LNCaP clone FGC (cell line): ENCODE measurements at places on chromosomes 3 and 15.
A peak's percentile ranks its signal among the peaks of the same experiment; 100 is the strongest.

- no peak for DNase-seq
Measured at GRCh38 chr15:71444032-71444810, 328.9 kb downstream of the THSD4 start.

DNA sequence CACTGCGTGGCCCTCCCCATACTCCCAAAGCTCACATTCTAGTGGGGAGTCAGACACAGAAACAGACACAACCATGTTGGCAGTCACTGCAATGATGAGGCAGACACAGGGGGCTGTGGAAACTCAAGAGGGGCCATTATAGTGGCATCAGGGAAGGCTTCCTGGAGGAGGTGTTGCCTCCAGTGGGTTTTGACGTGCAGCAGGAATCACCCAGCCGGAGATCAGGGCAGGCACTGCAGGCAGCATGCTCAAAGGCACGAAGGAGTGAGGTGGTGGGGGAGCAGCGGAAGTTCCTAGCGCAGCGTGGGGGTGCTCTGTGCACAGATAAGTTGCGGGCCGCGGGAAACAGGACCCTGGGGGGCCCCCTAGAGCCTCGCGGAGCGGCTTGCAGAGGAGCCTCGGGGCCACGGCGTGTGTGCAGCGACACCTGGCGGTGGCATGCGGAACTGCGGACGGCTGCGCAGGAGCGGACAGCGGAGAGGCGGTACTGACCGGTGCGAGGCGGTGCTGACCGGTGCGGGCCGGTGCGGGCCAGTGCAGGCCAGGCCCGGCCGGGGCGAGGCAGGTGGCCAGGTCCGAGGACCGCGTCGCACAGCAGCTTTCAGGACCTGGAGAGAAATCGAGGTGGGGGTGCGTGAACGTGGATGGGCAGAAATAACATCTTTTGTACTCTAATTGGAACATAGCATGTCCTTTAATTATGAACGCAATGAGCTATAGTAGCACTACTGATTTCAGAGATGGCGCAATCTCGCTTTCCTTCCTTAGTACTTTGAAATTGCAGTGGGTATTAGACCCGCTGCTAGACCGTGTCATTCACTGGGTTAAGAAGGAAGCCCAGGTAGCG is 101.5 kb downstream of the FBLN2 start:
- no peak for DNase-seq

DNA sequence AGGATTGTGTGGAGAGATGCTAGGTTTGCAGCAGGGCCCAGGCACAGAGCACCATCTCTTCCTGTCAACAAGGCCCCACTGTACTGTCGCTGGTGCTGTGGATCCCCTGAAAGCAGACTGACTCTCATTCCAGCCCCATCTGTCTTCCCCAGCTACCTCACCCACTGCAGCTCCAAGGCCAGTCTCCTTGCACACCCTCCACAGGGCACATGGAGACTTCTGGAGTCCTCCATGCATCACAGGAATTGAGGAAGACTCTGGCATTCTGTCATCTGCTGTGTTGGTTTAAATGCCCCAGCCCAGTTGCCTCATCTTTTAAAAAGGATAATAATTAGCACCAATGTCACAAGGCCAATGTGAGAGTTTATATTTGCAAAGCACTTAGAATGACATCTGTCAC is 301.2 kb downstream of the RPLP1 start:
- no peak for DNase-seq

DNA sequence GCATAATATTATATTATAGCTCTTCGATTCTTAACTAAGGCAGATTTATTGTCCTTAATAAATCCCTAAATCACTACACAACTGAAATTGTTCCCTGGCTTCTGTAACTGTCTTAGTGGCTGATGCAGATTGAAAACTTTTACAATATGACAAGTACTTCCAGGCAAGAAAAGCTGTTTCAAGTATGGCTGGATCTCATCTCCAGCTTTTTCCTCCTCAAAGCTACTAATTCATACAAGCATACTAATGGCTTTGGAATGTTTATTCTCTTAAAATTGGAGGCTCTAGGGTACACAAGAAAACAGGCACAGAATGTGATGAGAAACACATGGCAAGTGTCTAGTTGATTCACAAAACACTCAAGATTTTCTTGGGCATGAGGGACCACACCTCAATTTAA is 351.5 kb upstream of the ICE2 start:
- no peak for DNase-seq

GRCh38 chr3:10683106-10683505 is 132.9 kb upstream of the SLC6A11 start:
- DNase-seq, result no peak

DNA sequence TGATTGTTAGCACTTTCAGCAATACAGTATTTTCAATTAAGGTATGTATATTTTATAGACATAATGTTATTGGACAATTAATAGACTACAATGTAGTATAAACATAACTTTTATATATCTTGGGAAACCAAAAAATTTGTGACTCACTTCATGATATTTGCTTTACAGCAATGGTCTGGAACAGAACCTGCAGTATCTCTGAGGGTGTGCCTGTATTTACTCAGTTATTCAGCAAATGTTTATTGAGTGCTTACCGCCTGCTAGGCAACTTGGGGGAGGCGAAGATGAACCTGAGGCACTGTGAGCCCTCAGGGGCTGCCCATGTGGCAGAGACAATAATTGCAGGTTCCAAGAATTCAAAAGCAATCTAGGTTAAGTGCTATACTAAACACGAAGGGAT is 144.8 kb downstream of the GABRB3 start:
- DNase-seq, result peak; percentile 79

DNA sequence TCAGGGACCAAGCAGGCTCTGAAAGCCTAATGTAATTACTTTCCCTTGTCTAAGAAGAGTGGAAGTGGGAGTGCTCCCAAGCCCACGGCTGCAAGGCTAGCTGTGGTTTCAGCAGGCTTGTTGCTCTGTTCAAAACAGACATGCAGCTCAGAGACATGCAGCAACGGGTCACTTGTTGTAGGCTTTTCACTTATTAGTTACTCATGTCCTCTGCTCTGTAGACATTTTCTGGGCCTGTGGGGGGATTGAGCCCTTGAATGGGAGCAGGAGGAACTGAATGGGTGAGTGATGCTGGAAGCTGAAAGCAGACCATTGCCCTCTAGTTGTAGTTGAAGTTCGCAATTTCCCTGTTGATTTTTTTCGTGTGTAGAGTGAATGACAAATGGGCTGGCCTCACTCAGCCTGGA is 261.9 kb upstream of the NR2E3 start:
- DNase-seq, result no peak

- DNase-seq, result no peak
Measured at GRCh38 chr3:51876186-51876585, 785 bp upstream of the IQCF5 start.

GRCh38 chr15:85456798-85457197 is 76.4 kb downstream of the AKAP13 start:
- no peak for DNase-seq

DNA sequence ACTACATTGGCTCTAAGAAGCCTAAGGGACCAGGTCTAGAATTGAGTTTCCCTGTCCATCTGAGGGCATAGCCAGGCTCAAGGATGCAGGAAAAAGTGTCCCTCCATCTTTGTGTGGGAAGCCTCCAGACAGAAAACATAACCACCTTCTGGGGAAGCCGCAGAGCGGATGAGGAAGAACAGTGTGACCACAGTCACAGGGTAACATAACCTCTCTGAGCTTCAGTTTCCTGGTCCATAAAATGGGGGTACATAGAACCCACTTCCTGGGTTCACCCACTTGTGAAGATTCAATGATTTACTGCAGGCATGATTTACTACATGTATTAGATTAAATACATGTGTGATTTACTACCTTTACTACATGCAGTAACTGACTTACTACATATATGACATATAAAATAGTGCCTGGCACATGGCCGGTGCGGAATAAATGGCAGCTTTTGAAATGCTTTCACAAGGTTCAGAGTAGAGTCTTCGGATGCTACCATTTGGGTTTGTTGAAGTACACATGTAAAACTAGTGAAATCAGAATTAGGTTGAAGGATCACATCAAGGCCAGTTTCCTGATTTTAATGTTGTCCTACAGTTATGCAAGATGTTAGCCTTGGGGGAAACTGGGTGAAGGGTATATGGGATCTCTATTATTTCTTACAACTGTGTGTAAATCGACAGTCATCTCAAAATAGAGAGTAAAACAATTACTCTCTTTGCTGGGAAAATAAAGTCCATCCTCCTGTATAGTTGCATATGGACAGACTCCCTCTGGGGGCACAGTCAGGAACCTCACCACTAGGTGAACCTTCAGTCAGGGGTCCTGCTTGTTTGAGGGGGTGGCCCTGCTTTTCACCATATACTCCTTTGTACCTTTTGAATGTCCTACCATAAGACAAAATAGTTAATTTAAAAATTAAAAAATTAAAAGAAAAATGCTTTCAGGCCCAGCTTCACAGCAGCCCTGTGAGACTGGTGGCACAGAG is 86.0 kb downstream of the SEMA5B start:
- DNase-seq, result no peak

DNA sequence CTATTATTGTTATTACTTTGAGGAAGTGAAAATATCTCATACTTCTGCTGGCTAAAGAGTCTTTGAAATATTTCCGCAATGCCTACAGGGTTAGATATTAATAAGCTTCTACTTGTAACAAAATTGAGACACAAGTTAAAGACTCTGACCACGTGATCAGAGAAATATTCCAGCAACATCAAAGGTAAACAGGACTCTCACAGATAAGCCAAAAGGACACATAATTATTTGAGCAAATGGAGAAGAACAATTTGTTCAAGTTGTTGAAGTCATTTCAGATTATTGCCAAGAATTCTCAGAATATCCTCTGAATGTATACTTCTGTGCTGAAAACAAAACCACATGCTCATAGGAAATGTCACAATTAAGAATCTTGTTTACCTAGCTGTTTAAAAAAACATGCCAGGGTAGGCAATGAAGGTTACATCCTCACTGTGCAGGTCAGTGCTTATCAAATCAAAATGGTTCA is 225.8 kb upstream of the ALCAM start:
- peak; percentile 99 for DNase-seq

GRCh38 chr3:101036213-101036618 is 43.0 kb upstream of the ABI3BP start:
- DNase-seq, result no peak

DNA sequence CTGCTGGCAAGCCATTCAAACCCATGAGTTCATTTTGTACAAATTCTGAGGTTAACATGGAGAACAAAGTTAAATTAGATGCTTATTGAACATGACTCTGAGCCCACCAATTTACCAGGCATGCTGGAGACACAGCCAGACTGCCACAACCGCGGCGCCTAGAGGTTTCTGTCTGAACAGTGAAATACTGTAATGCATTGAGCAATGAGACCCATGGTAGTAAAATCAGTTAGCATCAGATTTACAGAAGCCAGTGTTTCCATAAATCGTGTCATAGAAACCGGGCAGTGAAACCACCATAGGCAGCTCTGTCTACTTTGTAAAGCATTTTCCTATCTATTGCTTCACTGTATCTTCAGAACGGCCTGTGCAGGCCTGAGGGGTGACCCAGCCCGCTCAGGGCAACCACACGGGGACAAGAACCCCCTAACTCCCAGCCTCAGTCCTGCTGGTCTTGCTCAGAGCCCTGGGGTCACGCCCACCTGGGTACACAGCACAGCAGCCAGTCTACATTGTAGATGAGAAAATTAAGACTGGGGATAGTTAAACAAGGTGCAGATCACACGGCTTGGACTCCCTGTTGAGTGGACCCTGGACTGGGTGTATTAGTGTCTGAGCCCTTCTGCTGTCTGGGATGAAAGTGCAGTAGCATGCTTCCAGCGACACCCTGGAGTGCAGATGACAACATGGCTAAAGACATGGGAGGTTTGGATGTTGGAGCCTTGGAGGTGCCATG is 44.2 kb downstream of the MGLL start:
- no peak for DNase-seq

DNA sequence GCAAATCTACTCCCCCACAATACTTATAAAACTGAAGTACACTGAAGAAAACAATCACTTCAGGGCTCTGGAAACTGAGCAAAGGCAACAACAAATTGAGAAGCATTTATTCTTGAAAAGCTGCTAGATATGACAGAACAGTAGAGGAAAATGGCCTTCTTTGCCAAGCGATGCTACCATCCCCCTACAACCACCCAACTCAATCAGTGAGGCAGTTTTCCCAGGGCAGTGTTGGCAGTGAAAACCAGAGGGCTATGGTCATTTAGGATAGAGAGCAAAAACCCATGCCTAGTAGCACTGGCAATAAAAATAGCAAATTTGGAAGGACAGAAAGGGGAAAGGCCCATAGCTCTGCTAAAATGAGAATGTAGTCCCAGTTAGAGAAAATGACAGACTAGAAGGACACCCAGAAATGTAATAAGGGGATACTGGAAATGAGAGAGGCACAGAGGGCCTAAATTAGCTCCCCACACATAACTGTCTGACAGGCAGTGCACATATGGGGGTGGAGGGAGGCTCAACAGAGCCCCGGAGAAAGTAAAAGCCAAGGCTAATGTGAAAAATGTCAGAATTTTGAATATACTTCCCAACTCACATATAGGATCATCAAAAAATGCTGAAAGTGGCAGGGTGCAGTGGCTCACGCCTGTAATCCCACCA is 143.5 kb downstream of the GSK3B start:
- no peak for DNase-seq

GRCh38 chr15:68658641-68659358 is 80.0 kb downstream of the CORO2B start:
- DNase-seq, result no peak

- no peak for DNase-seq
Measured at GRCh38 chr3:95567346-95567745, 1247.0 kb upstream of the EPHA6 start.

DNA sequence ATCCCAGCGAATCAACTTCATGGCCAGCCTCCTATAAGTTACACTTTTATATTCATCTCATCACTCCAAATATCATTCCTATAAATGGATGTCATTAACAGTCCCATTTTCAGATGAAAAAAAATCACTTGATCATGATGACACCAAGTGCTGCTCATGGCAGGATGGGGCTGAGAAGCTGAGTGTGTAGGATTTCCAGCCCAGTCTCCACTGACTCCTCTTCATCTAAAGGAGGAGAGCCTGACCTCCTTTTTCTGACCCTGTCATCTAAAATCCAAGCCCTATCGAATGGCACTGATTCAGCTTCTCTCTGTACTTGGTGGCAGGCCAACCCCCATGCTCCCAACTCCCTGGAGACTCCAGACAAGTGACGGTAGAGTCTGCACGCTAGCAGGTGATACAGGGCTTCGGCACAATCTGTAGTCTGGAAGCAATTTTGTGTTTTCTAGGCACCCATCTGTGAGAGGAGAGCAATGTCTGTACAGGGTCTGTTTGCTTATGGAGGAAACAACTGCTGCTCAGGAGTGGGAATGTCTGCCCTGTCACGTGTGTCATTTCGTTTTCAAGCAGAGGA is 103.2 kb downstream of the EPHB1 start:
- no peak for DNase-seq

- DNase-seq, result no peak
Measured at GRCh38 chr3:3081381-3082233, 28.6 kb downstream of the IL5RA start.
